ENCODE measurements at places on chromosomes 13 and 19. TPM values are rescaled to one million over a fixed set of nuclear protein-coding genes. Genes with fewer than 3 reads are reported as not detected.
A peak's percentile ranks its signal among the peaks of the same experiment; 100 is the strongest.

DNA sequence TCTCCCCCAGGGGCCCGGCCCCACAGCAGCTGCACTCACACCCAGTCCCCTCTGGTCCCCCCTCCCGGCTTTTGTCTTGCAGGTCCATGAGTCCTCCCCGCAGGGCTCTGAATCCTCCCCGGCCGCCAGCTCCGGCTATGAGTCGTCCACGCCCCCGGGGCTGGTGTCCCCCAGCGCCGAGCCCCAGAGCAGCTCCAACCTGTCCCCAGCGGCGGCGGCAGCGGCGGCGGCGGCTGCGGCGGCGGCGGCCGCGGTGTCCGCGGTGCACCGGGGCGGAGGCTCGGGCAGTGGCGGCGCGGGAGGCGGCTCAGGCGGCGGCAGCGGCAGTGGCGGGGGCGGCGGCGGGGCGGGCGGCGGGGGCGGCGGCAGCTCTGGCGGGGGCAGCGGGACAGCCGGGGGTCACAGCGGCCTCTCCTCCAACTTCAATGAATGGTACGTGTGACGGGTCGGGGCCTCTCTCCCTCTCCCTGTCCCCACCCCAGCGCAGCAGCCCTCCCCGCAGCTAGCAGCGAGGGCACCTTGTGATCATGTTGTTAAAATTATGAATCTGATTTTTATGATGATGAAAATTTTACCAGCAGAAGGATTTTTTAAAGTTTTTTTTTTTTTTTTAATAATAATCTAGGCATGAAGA, 3.8 kb downstream of the ZIC2 start:
- H3K4me3 ChIP-seq, result peak overlapping the region; percentile 14
- H3K27me3 ChIP-seq, result peaks cover 42% of the 10 kb centered on the region
- no peak for DNase-seq
- no peaks in the 10 kb centered on the region for H3K36me3 ChIP-seq

DNA sequence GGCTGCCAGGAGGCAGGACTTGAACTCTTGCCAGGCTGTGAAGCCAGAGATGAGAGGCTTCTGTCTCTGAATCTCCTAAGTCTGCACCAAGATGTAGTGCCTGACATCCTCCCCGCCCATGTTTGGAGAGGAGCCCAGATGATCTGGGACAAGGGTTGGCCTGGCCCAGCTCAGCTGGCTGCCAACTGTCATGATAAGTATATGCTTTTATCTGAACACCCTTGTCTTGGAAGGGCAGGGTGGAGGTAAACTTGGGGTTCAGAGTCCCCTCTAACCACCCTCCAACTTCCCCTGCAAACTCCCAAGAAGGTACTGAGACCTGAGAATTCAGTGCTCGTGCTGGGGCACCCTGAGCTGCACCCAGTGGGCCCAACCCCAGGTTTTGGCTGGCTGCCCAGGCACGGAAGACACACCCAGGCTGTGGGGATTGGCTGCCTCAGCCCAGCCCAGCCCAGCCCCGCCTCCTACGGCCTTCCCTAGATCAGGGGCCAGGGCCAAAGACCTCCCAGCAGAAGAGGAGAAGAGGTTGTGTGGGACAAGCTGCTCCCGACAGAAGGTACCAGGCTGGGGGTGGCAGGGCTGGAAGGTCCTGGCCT, at the start of gene CYP4F12:
Gene CYP4F12 (plus strand): TSS at position 508 of the 596 bp plus-strand sequence. CDS start 443 bp downstream, outside the sequence.
- no peaks in the 10 kb centered on the region for H3K27me3 ChIP-seq
- peaks cover 26% of the 10 kb centered on the region for H3K4me1 ChIP-seq
- H3K4me3 ChIP-seq, result peak within 1 kb of the TSS; percentile 66
- peak within 1 kb of the TSS; percentile 79 for H3K27ac ChIP-seq

DNA sequence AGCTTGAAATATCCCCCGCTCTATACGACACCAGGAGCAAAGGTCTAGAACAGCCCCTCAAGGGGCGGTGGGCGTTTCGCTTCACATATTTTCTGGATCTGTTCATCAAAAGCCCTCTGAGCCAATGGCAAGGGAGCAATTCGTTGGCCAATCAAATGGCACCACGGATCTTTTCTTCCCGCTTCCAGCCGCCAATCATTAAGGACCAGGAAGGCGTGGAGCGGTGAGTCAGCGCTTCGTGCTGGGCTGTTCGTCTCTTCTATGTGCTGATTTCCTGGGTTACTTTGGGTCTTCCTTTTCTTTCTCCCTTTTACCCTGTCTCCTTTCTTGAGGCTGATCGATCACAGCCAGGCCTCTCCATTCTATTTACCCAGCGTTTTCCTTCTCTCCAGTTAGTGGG, at the start of gene NLRP4:
Gene NLRP4 (plus strand): TSS at position 201 of the 400 bp plus-strand sequence. CDS start 15,541 bp downstream, outside the sequence.
- no peak within 1 kb of the TSS for H3K4me3 ChIP-seq
- H3K27me3 ChIP-seq, result no peaks in the 10 kb centered on the region
- no peak for DNase-seq
- no peak within 1 kb of the TSS for H3K27ac ChIP-seq

DNA sequence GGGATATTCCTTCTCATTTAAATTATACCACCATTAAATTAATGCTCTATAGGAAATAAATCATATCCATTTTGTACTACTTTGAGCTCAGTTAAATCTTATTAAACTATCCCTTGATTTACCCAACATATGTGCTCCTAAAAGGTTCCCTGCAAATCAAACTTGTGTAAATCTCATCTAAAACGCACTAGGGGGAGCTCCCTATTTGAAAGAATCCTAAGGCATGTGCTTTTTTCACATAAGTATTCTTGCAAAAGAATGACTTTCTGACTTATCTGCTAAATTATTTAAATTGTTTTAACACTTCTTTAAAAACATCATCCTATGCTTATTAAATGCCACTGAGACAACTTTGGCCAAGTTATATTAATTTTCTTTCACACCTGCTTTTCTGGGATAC, 7.9 kb downstream of the INTS6 start:
- DNase-seq, result no peak
- H3K27me3 ChIP-seq, result no peaks in the 10 kb centered on the region
- no peak overlapping the region for H3K4me3 ChIP-seq
- H3K27ac ChIP-seq, result no peak overlapping the region
- H3K36me3 ChIP-seq, result peaks cover 2% of the 10 kb centered on the region

GRCh38 chr19:23118400-23118799, 1.6 kb downstream of the ZNF730 start:
- no peaks in the 10 kb centered on the region for H3K4me1 ChIP-seq
- no peak overlapping the region for H3K4me3 ChIP-seq

GRCh38 chr13:28559636-28560259, 64.8 kb upstream of the FLT1 start:
- no peaks in the 10 kb centered on the region for H3K27me3 ChIP-seq
- no peaks in the 10 kb centered on the region for H3K36me3 ChIP-seq
- no peak for DNase-seq
- no peaks in the 10 kb centered on the region for H3K4me1 ChIP-seq
- H3K27ac ChIP-seq, result no peak overlapping the region
- H3K4me3 ChIP-seq, result no peak overlapping the region

DNA sequence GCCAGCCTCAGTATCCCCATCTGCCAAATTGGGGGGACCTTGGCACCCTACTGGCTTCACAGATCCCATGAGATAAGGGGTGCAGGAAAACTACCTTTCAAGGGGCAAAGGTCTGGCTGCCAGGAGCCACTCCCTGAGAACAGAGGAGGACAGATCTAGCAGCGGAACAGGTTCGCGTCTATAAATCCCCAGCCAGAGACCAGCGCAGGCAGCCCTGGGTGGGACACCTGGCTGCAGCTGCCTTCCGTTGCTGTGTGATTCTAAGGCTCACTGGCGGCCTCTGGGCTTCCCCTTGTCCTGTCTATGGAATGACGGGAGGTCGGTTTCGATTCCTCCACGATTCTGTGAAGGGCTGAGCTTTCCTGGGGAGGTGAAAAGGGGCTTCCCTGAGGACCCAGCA, 7.3 kb downstream of the RELB start:
- H3K27ac ChIP-seq, result no peak overlapping the region
- H3K36me3 ChIP-seq, result no peaks in the 10 kb centered on the region
- H3K27me3 ChIP-seq, result no peaks in the 10 kb centered on the region
- no peaks in the 10 kb centered on the region for H3K4me1 ChIP-seq
- no peak overlapping the region for H3K4me3 ChIP-seq

- no peak for DNase-seq
- H3K27ac ChIP-seq, result no peak overlapping the region
- H3K36me3 ChIP-seq, result no peaks in the 10 kb centered on the region
- no peaks in the 10 kb centered on the region for H3K27me3 ChIP-seq
- H3K4me1 ChIP-seq, result no peaks in the 10 kb centered on the region
- no peak overlapping the region for H3K4me3 ChIP-seq
Observed at GRCh38 chr13:75226733-75227435, 255.1 kb downstream of the TBC1D4 start.

- no peaks in the 10 kb centered on the region for H3K36me3 ChIP-seq
- H3K27ac ChIP-seq, result no peak overlapping the region
- H3K27me3 ChIP-seq, result no peaks in the 10 kb centered on the region
- peaks cover 10% of the 10 kb centered on the region for H3K4me1 ChIP-seq
- no peak overlapping the region for H3K4me3 ChIP-seq
Observed at GRCh38 chr13:40969169-40969901, 49.8 kb downstream of the ELF1 start.

The FOXA3 gene
- 12.3 TPM for total RNA-seq

The OR7A5 gene
- total RNA-seq, result not detected

The IGFLR1 gene
- 7.0 TPM for total RNA-seq

The ZNF681 gene
- 0.25 TPM for total RNA-seq

The LILRB3 gene
- 2.5 TPM for total RNA-seq

The RFPL4A gene
- total RNA-seq, result not detected

The C1QTNF9 gene
- 0.25 TPM for total RNA-seq

The IFNL1 gene
- not detected for total RNA-seq

The DDA1 gene
- 13.5 TPM for total RNA-seq
